ENCODE measurements at places on chromosomes 1 and 21.
A peak's percentile ranks its signal among the peaks of the same experiment; 100 is the strongest.

GRCh38 chr1:163610486-163610885 is 288.7 kb downstream of the NUF2 start:
- DNase-seq = no peak

- no peak for DNase-seq
Measured at GRCh38 chr1:199804526-199804925, 223.0 kb upstream of the NR5A2 start.

DNA sequence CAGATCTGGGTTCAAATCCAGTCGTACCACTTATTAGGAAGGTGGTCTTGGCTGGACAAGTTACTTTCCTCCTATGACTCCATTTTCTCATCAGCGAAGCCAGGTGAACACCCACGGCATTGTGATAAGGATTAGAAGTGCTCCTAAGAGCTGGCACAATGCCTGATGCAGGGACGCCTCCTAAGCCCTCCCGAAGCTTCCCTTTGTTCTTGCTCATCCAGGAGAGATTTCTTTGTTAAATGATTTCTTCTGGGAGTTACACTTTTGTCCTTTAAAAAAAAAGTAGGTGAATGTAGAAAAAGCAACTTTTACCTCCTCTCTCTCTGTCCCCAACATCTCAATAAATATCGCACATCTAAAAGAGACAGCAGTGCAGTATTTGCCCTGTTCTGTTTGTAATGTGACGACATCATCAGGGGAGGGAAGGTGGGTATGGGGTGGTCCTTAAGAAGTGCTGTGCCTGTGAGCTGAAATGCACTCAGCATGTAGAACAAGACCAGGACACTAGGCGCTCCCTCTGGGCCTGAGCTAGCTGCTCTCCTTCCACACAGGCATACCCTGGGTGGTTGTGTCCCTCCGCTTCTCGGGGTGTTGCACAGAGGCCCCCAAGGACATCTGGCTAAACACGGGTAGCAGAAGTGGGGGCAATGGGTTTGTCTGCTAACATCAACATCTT is 43.9 kb downstream of the SUSD4 start:
- no peak for DNase-seq

DNA sequence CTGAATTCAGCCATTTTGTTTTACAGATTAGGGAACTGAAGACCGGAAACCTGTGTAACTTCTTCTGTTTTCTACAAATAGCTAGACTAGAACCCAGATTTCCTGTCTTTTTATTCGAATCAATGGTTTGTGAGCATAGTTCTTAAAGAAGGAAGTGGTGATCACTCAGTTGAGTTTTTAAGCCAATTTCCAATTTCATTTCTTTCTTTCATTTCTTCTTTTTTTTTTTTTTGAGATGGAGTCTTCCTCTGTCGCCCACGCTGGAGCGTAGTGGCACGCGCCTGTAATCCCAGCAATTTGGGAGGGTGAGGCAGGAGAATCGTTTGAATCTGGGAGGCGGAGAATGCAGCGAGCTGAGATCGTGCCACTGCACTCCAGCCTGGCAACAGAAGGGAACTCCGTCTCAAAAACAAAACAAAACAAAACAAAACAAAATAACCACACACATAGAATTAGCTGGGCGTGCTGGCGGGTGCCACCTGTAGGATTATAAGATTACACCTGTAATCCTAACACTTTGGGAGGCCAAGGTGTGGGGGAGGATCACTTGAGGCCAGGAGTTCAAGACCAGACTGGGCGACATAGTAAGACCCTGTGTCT is 3.0 kb upstream of the MDM4 start:
- no peak for DNase-seq

DNA sequence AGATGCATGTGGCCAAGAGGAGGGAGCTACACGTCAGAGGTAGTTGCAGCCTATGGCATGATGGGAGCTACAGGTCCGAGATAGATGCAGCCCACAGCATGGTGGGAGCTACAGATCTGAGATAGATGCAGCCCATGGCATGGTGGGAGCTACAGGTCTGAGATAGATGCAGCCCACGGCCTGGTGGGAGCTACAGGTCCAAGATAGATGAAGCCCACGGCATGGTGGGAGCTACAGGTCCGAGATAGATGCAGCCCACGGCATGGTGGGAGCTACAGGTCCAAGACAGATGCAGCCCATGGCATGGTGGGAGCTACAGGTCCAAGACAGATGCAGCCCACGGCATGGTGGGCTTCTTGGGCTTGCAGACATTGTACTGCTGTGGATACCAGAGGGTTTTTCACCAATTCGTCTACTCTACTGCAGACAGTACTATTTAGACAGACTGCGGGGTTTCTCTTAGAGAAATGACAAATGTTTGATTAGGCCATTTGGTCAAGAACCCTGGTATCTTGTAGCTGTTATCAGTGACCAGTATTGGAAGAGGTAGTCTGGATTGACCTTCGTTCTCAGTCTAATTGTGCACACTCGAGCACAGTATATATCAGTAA is 127.4 kb downstream of the DHRS3 start:
- DNase-seq = no peak

- DNase-seq = no peak
Measured at GRCh38 chr1:109687641-109688499, at the start of gene GSTM1. TSS of gene GSTM1 (plus strand) at chr1:109687817. CDS start at chr1:109687874, 57 bp downstream.

DNA sequence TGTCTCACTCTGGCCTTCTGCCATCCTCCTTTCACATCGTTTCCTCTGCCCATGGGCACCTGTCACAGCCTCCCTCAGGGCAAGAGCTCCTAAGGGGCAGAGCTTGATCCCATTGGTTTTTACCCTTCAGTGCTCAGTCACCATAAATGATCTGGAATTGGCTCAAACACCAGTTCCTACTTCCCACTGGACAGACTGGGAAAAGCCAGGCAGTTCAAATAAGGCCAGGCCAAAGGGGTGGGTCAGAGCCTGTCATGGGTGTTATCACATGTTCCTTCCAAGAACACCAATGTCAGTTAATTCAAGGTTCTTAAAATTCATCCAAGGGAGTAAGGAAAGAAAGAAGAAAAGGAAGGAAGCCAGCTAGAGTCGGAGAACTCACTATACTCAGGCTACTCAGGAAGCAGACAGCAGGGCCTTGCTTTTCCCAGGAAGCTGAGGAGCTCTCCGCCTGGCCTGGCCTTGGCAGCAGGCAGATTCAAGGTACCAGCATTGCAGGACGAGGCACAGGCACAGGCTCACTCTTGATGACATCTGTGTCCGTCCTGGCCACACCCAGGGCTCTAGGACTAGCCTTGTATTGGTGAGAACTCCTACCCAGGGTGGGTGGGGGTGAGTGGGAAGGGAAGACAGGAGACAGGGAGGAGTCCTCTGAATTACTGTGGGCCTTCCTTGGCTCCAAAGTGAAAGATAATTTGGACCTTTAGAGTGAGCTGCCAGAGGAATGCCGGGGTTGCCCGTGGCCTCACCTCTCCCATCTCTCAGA is 32.2 kb upstream of the ARTN start:
- no peak for DNase-seq

DNA sequence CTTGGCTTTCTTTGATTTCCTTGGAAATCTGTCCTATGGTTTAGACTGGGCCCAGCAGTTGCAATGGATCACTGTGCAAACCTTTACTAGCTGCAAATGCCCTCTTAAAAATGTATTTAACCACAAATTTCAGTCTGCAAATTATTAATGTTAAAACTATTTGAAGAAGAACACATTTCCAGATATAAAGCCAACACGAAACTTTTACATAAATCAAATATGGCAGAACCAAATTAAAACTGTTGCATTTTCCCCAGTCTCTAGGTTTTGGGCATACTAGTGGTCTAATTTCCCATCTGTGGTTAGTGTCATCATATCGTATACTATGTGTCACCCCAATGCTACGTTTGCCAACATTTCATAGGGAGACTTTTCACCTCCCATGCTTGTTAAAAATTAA is 52.3 kb downstream of the HMCN1 start:
- DNase-seq = no peak

DNA sequence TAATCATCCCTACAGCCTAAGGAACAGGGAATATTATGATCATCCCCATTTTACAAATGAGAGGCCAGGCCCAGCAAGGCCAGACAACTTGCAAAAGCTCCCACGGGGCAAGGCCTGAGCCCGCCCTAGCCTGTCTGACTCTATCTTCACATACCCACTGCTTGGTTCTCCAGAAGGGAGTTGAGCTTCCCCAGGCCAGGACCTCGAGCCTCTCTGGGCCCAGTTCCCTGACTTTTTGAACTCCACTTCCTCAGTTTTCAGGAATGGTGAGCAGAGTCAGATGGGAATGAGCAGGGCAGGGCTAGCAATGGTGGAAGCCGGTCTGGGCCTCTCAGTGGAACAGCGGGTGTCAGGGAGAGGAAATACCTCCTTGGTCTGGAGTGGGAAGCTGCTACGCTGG is 39.3 kb downstream of the CACNA1S start:
- DNase-seq = no peak

DNA sequence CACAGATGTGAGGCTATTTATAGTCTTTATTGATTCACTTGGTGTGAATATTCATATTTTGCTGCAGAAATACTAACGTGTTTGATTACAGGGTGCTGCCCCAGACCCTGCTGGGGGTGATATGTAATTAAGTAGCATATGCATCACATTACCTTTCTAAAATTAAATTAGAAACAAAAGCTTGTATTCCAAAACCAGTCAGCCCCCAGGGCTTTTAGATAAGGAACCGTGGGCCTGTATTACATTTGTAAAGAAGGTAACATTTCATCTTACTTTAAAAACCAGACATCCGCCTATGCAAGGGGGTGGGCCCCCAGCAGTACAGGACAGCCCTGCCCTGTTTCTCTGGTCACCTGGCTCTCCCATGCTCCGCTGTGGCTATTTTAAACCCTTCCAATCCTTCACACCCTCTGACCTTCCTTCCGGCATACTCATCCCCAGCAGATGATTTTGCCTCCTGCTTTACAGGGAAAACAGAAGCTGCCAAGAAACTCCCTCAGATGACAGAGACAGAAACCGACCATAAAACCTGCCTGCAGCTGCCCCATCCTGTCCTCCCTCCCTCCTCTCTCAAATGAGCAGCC is 22.0 kb upstream of the KCNC4 start:
- no peak for DNase-seq

GRCh38 chr21:38012672-38013071 is 96.4 kb upstream of the KCNJ6 start:
- DNase-seq = no peak

- no peak for DNase-seq
Measured at GRCh38 chr1:29836651-29837646, 600.6 kb downstream of the PTPRU start.

DNA sequence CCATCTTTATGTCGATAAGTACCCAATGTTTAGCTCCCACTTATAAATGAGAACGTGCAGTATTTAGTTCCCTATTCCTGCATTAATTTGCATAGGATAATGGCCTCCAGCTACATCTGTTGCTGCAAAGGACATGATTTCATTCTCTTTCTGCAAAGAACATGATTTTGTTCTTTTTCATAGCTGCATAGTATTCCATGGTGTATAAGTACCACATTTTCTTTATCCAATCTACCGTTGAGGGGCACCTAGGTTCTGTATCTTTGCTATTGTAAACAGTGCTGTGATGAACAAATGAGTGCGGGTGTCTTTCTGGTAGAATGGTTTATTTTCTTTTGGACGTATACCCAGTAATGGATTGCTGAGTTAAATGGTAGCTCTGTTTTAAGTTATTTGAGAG is 63.0 kb downstream of the HLX start:
- no peak for DNase-seq

DNA sequence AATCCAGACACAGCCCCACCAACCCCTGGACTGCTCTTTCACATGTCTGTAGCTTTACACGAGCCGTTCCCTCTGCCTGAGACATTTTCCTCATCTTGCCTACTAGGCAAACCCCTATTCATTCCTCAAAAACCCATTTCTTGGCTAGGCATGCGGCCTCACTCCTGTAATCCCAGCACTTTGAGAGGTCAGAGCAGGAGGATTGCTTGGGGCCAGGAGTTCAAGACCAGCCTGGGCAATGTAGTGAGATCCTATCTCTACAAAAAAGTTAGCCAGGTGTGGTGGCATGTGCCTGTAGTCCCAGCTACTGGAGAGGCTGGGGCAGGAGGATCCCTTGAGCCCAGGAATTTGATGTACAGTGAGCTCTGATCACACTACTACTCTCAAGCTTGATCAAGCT is 5.2 kb upstream of the AUNIP start:
- DNase-seq = no peak

DNA sequence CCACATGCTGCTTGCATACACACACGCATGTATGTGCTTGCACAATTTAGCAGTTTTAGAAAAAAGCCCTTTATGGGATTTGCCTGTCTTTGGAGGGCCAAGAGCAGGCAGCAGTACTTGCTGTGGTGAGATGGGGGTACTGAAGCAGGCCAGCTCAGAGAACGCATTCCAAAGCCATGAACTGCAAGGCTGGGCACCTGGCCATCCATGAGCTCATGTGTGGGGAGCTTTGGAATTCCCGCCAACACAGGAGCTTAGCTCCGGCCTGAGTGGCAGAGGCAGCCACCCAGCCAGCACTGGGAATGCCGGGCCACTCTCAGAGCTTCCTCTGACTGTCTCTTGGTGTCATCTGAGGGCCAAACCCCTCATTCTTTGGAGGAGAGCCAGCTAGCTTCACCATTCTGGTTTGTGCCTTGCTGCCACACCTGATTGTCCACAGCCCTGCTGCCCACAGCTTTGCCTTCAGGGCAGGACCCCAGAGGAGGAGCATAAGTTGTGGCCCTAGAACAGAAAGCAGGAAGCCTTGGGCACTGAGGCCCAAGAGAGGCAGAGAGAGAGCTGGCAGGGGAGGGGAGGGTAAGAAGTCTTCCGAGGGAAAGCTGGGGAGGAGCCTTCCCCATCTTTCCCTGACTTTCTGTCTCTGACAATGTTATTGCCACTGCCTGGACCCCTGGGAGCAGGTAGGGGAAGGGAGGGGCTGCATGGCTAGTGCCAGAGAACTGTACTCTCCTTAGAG is 92.1 kb upstream of the POU3F1 start:
- no peak for DNase-seq

DNA sequence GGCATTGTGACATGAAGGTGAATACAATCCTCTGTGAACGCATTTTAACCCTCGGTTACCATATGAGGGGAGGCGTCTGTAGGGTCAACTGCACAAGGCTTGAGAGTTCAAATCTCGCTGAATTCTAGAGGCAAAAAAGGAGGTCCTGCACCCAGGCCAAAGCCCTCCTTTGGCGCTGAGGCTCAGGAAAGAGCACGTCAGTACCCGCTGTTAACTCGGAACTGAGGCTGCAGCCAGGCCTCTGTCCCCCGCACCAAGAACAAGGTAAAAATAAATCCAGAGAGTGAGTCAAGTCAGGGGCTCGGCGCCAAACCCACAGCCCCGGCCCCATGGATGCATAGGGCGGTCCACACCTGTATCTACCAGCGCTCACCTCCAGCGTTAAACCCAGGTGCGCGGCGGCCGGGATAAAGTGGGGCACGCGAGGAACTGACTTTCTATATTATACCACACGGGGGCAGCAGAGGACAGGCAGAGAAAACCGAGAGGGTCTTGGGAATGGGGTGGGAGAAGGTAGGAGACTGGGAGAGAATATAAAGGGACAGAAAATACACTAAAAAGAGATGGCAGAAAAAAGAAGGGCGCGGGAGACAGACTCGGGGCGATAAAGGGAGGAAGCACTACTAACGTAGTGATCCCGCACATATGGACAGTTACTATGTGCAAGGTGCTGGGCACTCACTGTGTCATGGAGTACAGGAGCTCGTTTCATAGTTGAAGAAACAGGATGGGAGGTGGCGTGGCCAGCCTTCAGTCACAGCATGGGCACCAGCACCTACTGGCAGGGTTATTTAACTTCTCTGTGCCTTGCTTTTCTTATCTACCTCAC is 54.9 kb downstream of the DMRTA2 start:
- DNase-seq = peak; percentile 25

GRCh38 chr1:47190509-47190855 is 646 bp upstream of the PDZK1IP1 start:
- no peak for DNase-seq

GRCh38 chr1:81594206-81594605 is 206.5 kb upstream of the ADGRL2 start:
- no peak for DNase-seq

- DNase-seq = no peak
Measured at GRCh38 chr1:161313554-161314200, 504 bp upstream of the SDHC start.
